ENCODE measurements at places on chromosomes 5 and 9. TPM values are rescaled to one million over a fixed set of nuclear protein-coding genes. Genes with fewer than 3 reads are reported as not detected.

Gene ANKRD33B
- 10.9 TPM for total RNA-seq

Gene ELOVL7
- 10.5 TPM for total RNA-seq

Gene SURF2
- 45.8 TPM for total RNA-seq

Gene ADAMTS19
- total RNA-seq, result not detected

Gene DENND1A
- 11.0 TPM for total RNA-seq

Gene LPCAT1
- total RNA-seq, result 186 TPM

Gene CCL27
- total RNA-seq, result not detected

Gene PDLIM4
- 0.79 TPM for total RNA-seq

Gene SLC44A1
- 25.9 TPM for total RNA-seq

Gene BTF3
- total RNA-seq, result 1,173 TPM

Gene FRMPD1
- total RNA-seq, result 0.05 TPM

Gene AQP7
- 0.64 TPM for total RNA-seq

Gene PCDHA13
- total RNA-seq, result 0.17 TPM

Gene COMMD10
- 36.9 TPM for total RNA-seq

Gene ORM2
- not detected for total RNA-seq

Gene CXCL14
- 0.10 TPM for total RNA-seq

Gene PRRT1B
- not detected for total RNA-seq

Gene SELENOP
- total RNA-seq, result 0.49 TPM

Gene IL3
- total RNA-seq, result not detected

Gene ZBED3
- total RNA-seq, result 4.2 TPM

Gene ABITRAM
- total RNA-seq, result 21.9 TPM

Gene LECT2
- not detected for total RNA-seq

Gene AUH
- total RNA-seq, result 9.2 TPM

Gene LCN9
- not detected for total RNA-seq

Gene TMOD1
- 2.4 TPM for total RNA-seq

Gene ALDOB
- not detected for total RNA-seq

Gene TEX48
- not detected for total RNA-seq

Gene SYK
- total RNA-seq, result 0.54 TPM

Gene PFN3
- total RNA-seq, result not detected

Gene IRX1
- total RNA-seq, result not detected

Gene C9orf50
- total RNA-seq, result not detected

Gene ARID3C
- total RNA-seq, result not detected

Gene GSN
- total RNA-seq, result 74.7 TPM

Gene AP3S1
- 79.9 TPM for total RNA-seq

Gene TOPORS
- 12.5 TPM for total RNA-seq

Gene GRM6
- not detected for total RNA-seq

Gene TXNDC8
- total RNA-seq, result not detected
